ENCODE measurements at places on chromosomes 12 and 14.

DNA sequence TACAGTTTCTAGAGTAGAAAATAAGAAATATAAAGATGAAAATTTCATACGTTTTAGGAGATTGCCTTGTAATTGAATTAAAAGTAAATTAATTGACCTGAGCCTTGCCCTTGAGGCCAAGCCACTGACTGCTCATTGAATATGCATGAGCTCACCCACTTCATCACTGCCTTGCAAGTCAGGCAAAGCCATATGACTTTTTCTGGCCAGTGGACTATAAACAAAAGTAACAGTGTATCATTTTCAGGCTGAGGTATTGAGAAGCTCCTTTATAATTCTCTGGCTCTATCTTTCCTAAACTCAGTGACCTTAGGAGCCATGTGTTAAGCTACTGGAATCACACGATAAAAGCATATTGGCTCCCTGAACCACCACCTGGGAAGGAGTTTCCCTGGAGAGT lies 369.3 kb downstream of the NUAK1 start:
- DNase-seq, result no peak

- no peak for DNase-seq
Observed at GRCh38 chr12:4046495-4046840, 173.3 kb upstream of the PARP11 start.

DNA sequence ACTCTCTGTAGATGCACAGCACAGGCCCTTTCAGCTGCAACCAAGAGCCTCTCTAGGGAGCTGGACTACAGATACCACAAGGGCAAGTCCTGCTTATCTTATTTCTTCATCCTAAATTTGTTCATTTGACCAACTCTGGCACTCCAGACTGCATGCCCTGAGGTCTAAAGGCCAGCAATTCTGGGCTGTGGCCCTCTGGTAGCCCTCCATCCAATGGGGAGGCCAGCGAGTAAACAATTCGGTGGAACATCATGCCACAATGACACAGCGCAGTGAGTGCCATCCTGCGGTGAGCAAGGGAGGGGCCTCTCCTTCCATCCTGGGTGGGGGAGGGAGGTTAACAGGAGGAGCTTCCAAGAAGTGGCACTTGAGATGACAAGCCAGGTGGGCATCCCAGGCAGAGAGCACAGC lies 652 bp upstream of the SELPLG start:
- peak; percentile 80 for DNase-seq

DNA sequence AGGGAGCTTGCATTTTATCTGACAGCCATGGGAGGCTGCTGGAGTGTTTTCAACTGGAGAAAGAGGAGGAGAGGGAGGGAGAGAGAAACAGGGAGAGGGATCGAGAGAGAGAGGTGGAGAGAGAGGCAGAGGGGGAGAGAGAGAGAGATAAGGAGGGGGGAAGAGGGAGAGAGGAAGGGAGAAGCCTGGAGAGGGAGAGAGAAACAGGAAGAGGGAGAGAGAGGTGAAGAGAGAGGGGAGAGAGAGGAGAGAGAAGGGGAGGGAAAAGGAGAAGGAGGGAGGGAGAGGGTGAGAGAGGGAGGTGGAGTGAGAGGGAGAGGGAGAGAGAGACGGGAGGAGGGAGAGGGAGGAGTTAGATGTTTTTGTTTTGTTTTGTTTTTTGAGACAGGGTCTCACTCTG lies 45.6 kb downstream of the DNAH10 start:
- DNase-seq, result no peak

DNA sequence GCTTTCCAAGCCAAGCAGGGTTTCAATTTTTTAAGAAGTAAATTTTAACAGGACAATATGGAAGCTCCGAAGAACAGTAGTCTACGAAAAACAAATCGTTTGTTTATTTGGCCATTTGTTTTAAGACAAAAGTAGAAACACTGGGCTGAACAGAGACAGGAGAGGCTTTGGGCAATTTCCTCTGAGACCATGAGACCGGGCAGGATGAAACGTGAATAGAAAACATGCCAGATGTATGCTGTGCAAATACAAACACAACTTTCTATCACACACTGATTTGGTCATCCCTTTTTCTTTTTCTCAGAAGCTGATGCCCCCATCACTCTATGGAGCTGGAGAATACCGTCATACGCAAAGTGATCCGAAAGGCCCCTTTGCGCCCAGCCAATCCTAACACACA lies 1111.1 kb downstream of the BCL11B start:
- DNase-seq, result no peak

GRCh38 chr14:65926935-65927700 lies 514.6 kb downstream of the FUT8 start:
- no peak for DNase-seq

DNA sequence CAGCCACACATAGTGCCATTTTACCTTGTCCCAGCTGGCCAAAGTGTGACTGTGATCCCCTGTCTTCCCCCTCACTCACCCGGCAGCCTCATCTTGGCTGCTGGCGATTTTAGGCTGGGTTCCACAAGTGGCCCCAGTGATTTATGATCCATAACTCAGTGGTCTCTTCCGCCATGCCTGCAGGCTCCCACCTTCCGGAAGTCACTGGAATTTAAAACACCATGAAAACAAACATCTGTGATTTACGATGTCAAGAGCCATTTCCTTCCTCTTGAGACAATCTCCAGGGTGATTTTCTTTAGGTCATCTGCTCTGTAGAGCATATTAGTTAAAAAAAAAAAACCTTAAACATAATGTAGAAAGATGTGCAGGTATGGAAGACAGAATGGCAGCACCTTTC lies 282.3 kb downstream of the CACNA1C start:
- no peak for DNase-seq

Measured in NCI-H524 treated with DMSO at 0.1 percent for 48 hours (cell line).